ENCODE measurements at places on chromosomes 4 and X. TPM values are rescaled to one million over a fixed set of nuclear protein-coding genes. Genes with fewer than 3 reads are reported as not detected.

TLL1 gene
- total RNA-seq: not detected

PABPC1L2B gene
- not detected for total RNA-seq

SPANXA2 gene
- total RNA-seq: not detected

GRCh38 chr4:75429208-75429607 lies 85.0 kb downstream of the RCHY1 start:
- no peak overlapping the region for H3K4me3 ChIP-seq
- no peak for DNase-seq
- peaks cover 14% of the 10 kb centered on the region for H3K36me3 ChIP-seq
- H3K27me3 ChIP-seq: peaks cover 10% of the 10 kb centered on the region
- H3K4me1 ChIP-seq: no peaks in the 10 kb centered on the region

- no peak overlapping the region for H3K4me3 ChIP-seq
- peaks cover 4% of the 10 kb centered on the region for H3K36me3 ChIP-seq
- DNase-seq: no peak
- H3K4me1 ChIP-seq: peaks cover 9% of the 10 kb centered on the region
These were observed 77.7 kb downstream of the KLF8 start for GRCh38 chrX:56309881-56310280.

- no peaks in the 10 kb centered on the region for H3K36me3 ChIP-seq
- no peaks in the 10 kb centered on the region for H3K27me3 ChIP-seq
- H3K4me3 ChIP-seq: no peak overlapping the region
- no peak for DNase-seq
- H3K4me1 ChIP-seq: no peaks in the 10 kb centered on the region
- no peak overlapping the region for H3K27ac ChIP-seq
These were observed 69.4 kb upstream of the ZNF518B start for GRCh38 chr4:10526429-10527222.

DNA sequence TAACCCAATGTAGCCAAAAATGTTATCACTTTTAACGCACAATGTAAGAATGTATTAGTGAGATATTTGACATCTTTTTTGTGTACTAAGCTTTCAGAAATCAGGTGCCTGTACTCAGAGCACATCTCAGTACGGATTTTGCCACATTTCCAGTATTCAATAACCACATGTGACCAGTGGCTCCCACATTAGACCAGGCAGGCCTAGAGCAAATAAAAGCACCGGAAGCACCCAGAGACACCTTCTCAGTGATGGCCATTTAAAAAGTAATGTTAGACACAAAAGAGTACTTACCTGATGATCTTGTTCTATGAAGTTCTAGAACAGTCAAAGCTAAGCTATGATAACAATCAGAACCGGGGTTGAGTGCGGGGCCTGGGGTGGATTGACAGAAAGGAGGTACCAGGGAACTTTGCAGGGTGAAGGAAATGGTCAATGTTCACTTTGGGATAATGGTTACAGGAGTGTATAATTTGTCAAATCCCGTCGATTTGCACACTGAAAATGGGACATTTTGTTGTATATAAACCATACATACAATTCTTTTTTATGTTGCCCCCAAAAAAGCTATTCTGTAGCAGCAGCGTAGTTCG lies 1.2 kb downstream of the CTPS2 start:
- peaks cover 18% of the 10 kb centered on the region for H3K4me1 ChIP-seq
- DNase-seq: no peak
- H3K4me3 ChIP-seq: peak overlapping the region; percentile 77
- H3K36me3 ChIP-seq: no peaks in the 10 kb centered on the region
- peak overlapping the region; percentile 87 for H3K27ac ChIP-seq

GRCh38 chrX:118550792-118551191 lies 55.2 kb downstream of the DOCK11 start:
- H3K27me3 ChIP-seq: no peaks in the 10 kb centered on the region
- H3K4me1 ChIP-seq: peaks cover 6% of the 10 kb centered on the region
- H3K36me3 ChIP-seq: peaks cover 73% of the 10 kb centered on the region
- no peak for DNase-seq
- no peak overlapping the region for H3K4me3 ChIP-seq
